ENCODE measurements at places on chromosomes 2 and 18. TPM values are rescaled to one million over a fixed set of nuclear protein-coding genes. Genes with fewer than 3 reads are reported as not detected.

Gene SLC30A3
- 3.1 TPM for total RNA-seq

GRCh38 chr2:41992671-41993434 is 55.0 kb upstream of the PKDCC start:
- DNase-seq: no peak

DNA sequence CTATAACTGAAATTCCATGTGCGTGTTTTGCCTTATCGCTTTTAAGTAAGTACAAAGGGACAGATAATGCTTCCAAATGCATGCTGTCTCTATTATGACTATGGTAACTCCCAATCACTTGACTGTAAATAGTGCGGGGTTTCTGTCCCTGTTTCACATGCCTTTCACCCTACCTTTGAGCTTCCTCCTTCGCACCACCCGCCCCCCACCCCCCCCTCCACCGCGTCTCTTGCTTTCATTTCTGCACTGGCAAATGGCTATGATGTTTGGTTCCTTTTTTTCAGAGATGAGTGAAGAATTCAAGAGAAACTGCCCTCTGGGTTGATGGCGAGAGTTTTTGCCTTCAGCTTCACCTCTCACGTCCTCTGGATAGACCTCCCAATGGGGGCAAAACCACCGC is 25.0 kb upstream of the SPP2 start:
- no peak for DNase-seq

Gene GALNT13
- total RNA-seq: 18.4 TPM

DNA sequence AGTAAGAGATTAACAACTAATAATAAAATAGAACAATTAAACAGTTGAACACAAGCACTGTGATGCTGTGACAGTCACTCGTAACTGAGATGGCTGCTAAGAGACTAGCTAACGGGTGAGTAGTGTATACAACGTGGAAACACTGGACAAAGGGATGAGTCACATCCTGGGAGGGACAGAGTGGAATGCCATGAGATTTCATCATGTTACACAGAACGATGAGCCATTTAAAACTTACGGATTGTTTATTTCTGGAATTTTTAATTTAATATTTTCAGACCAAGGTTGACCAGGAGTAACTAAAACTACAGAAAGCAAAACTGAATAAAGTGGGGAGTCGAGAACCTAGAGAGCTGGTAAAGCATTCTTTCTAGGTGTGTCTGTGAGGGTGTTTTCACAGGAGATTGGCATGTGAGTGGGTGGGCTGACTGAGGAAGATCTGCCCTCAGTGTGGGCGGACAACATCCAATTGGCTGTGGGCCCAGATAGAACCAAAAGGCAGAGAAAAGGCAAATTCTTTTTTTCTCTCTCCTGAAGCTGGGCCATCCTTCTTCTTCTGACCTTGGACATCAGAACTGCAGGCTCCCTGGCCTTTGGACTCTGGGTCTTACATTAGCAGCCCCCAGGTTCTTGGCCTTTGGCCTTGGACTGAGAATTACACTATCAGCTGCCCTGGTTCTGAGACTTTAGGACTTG is 14.6 kb downstream of the TMSB10 start:
- no peak for DNase-seq

All from mesothelial cell of epicardium (in vitro differentiated cells).